GM10248 (cell line): ENCODE measurements at places on chromosomes 1 and 21.

DNA sequence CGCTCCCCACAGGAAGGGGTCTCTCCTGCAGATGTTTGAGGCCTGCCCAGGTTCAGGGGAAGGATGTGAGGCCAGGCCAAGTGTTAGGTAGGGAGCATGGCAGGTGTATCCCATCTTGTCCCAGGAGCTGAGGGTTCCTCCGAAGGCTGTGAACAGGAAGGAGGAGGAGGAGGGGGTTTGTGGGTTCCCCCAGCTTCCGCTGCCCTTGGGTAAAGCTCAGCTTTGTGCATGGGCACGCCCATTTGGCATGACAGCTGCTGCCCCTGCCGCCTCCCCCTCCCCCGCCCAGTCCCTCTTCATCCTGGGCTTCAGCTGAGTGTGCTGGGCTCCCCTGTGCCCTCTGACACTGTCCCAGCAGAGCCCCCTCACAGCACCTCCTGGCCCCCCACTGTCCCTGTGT lies 25.5 kb downstream of the TNFRSF8 start:
- no peak for DNase-seq

GRCh38 chr1:182249201-182249676 lies 142.4 kb downstream of the GLUL start:
- peak; percentile 47 for DNase-seq

DNA sequence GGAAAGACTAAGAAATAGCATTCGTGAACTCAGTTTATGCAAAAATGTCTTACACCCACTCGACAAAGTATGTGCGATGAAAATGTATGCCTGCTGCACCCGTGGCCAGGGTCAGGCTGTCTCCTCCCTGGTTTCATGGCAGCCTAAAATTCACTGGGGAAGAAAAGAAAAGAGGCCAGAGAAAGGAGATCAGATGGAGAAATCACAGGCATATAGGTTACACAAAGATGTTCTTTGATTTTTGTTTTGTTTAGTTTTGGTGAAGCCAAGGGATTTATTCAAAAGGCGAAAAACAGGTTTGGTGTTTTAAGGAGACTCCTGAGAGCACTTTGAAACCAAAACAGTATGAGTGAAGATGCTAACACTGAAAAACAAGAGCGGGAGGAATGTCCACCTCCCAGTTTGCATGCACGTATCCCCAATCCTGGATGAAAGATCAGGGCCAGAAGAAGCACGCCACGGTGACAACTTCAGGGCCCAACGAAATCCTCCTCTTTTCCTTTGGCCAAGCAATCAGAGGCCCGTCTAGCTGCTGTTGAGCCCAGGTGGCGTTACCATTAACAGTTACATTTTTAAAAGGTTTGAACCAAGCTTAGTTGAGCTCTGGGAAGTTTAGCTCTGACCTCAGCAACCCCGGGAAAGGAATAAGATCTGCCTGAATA lies 992 bp upstream of the SSX2IP start:
- DNase-seq = peak; percentile 10

GRCh38 chr1:217661407-217661806 lies 30.3 kb downstream of the SPATA17 start:
- no peak for DNase-seq

- no peak for DNase-seq
Observed at GRCh38 chr1:115647919-115648650, 6.3 kb downstream of the VANGL1 start.

- DNase-seq = no peak
Observed at GRCh38 chr1:219573960-219574359, 38.9 kb downstream of the ZC3H11B start.

DNA sequence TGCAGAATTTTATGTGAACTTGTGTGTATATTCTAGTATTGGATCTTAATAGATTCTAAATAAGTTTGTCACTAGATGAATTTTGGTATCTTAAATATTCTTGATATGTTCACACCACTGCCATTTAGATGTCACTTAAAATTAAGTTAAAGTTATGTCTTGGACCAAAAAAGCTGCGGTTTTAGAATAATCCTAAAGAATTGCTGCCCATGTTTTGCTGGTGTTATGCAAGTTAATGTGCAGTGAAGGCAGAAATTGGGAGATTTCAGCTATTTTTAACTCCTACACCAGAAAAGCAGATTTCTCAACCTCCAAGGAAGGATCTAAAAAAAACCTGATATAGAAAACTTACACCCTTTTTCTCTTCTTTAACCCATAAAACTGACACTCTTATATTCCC lies 757 bp downstream of the ACADM start:
- no peak for DNase-seq

DNA sequence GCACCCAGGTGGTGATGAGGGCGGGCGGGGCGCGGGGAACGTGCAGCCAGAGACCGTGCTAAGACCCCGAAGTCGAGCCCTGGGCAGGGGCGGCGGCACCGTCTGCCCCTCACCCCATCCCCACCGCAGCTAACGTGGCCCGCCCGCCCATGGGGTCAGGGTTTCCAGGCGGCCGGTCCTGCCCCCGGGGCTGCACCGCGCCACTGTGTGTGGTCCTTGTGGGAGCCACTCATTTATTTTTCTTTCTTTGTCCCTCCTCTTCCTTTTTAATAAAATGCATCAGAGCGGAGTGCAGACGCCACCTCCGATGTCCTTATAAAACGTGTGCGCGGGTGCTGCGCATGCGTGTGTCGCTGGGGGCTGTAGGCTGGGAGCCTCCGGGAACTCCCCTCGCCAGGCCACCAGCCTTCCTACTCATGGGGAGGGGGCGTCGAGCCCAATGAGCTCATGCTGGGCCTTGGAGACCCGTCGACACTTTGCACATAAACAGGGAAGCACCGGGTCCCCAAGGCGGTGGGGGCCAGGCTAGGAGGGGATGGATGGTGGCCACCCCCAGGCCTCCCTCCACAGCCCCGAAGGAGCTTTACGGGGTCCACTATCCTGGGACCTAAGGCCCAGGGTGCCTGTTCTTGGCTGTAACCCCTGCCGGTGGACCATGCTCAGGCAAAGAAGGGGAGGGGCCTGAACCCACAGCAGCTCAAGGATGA lies 59.9 kb downstream of the WNT9A start:
- no peak for DNase-seq

DNA sequence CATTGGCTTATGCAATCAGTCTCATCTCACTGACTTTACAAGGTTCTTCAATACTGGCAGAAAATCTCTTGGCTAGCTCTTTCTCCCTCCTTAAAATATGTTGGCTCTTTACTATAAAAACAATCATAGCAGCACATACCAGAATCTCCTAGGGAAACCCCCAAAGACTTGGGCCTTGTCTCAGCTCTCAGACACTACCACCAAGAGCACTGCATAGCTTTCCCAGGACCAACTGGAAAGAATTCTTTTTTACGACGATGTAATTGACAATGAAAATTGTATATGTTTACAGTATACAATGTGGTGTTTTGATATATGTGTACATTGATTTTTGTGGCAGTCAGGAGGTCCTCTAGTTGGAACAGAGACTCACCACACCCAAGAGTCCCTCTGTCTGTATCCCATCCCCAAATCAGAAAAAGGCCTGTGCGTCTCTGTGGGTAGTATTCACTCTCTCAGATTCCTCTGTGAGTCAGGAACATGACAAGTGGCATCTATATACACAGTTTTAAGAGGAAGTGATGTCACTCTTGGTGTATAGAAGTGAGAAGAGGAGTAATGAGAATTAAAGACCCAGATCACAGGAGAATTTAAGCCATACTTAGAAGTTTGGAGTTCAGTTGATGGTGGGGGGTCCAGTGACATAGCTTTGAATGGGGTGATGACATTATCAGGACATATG lies 21.1 kb downstream of the SMAP2 start:
- DNase-seq = no peak

DNA sequence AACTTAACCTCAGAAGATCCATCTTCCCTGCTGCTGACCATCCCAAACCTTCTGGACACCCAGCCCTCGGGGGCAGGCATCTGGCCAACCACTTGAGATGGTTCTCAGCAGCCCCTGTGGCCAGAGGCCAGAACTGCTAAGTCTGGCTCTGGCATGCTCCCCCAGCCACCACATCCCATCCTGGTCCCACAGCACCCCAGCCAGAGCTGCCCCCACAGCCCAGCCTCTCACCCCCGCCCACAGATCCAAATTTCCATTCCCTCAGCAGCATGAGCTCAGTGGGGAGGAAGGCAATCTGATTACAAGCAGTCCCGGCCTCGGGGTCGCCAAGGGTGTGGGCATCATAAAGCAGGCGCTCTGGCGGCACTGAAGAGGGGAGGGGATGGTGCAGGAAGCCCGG lies 45.6 kb downstream of the GLIS1 start:
- no peak for DNase-seq

- peak; percentile 70 for DNase-seq
Observed at GRCh38 chr1:225480825-225481434, 53.1 kb upstream of the LBR start.

- DNase-seq = no peak
Observed at GRCh38 chr1:241590719-241591118, 49.5 kb downstream of the CHML start.

DNA sequence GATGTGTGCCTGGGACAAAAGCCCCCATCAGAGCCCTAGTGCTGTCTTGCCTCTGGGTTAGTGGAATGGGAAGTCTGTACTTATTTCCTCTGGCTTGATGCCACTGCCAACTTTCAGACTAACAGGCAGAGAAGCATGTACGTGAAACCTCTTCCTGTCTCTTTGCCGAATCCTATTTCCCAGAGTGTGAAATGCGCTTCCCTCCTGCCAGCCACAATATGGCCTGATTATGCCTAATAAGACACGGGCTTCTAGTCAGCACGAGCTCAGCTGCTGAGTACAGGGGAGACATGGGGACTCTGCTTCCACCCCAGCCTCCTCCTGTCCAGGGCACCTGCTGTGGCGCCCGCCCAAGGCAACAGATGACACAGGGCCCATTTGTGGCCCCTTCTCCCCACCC lies 111.4 kb downstream of the KCND3 start:
- no peak for DNase-seq

GRCh38 chr1:155976913-155977689 lies 1.2 kb downstream of the ARHGEF2 start:
- no peak for DNase-seq

GRCh38 chr1:5616366-5617178 lies 375.7 kb downstream of the NPHP4 start:
- no peak for DNase-seq

DNA sequence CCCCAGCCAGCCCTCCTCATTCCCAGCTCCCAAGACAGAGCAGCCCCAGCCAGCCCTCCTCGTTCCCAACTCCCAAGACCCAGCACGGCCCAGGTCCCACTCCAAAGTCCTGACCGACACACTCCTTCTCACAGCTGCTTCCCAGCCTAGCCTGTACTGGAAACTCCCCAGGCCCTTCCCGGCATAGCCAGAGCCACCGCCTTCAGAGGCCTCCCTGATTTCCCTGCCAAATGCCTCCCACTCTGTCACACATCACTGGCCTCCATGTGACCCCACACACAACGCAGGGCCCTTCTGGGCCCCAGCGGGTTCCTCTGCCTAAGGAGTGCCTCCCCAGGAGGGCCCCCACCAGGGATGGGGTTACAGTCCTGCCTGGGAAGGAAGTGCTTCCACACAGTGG lies 2.8 kb downstream of the UBE2J2 start:
- DNase-seq = no peak

- no peak for DNase-seq
Observed at GRCh38 chr1:238088560-238089290, 198.0 kb upstream of the ZP4 start.

- no peak for DNase-seq
Observed at GRCh38 chr1:40404670-40405462, 31.3 kb downstream of the SMAP2 start.

DNA sequence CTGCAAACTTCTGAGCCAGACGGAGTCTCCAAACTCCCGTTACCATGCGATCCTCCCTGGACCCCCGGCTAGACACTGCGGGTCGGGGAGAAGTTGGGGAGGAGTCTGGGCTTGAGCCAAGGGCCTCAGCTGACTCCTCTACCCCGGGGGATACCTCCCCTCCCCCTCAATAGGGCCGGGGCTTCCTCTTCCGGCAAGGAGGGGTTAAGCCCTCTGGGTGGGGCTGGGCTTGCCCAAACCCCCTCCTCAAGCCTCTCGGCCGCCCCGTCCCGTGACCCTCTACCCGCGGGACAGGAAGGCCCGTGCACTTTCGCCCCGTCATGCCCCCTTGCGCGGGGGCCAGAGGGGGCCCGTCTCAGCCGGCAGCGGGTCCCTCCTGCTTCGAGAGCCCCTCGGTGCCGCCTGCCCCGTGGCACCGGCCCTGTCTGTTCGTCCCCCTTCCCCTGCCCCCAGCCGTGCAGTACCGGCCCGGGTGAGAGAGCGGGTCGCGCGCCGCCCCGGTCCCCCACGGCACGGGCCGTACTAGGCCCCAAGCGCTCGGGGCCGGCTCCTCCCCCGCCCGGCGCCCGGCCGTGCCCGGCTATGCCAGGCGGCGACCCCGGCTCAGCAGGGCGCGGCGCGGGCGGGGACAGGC lies 652 bp downstream of the ARL8A start:
- DNase-seq = peak; percentile 72

DNA sequence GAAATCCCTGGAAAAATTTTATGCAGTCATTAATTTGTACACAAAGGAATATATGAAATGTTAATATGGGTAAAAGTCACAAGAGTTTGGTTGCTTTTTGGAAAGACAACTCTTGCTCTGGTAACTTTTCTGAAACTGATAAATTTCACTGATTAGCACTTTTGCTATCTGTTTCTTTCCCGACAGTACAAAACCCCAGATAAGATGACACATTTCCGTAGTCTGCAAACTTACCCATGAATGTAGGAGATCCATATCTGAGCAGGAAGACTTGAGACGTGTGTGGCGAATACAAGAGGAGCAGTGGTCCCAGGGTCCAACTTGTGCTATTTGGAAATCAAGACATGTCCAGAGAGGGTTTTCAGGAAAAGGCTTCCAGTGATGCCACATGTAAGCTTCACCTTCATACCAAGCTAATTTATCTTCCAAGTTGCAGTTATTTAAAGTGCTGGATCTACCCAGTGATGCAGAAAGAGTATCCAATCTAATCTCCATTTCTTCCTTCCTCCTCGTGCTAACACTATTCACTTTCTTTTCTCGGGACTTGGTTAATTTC lies 35.9 kb upstream of the SAMSN1 start:
- DNase-seq = no peak

- DNase-seq = no peak
Observed at GRCh38 chr21:41961282-41961701, 7.5 kb upstream of the C2CD2 start.
